ENCODE measurements at places on chromosomes 16 and 17.

- H3K4me3 ChIP-seq: no peak overlapping the region
- no peak overlapping the region for H3K27ac ChIP-seq
- H3K4me1 ChIP-seq: no peaks in the 10 kb centered on the region
Measured at GRCh38 chr16:11232852-11233726, 22.9 kb downstream of the SOCS1 start.

DNA sequence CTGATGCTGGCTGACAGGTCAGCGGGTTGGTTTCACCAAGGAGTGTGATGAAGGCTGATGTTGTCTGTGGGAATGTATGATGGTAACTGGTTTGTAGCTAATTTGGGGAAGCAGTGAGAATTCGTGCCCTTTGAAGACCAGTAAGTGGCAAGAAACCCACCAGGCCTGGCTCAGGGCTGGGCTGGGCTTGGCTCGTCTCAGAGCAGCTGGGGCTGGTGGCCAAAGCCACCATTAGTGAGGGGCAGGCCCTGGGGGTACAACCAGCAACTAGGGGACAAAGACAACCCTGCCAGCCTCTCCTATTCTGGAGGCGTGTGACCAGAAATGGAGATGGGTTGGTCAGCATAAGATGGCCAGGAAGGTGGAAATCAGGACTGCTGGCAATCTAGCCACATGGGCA lies 13.0 kb upstream of the STH start:
- H3K4me1 ChIP-seq: no peaks in the 10 kb centered on the region
- no peaks in the 10 kb centered on the region for H3K36me3 ChIP-seq
- H3K27ac ChIP-seq: no peak overlapping the region
- H3K4me3 ChIP-seq: no peak overlapping the region
- DNase-seq: no peak
- peaks cover 8% of the 10 kb centered on the region for H3K27me3 ChIP-seq

DNA sequence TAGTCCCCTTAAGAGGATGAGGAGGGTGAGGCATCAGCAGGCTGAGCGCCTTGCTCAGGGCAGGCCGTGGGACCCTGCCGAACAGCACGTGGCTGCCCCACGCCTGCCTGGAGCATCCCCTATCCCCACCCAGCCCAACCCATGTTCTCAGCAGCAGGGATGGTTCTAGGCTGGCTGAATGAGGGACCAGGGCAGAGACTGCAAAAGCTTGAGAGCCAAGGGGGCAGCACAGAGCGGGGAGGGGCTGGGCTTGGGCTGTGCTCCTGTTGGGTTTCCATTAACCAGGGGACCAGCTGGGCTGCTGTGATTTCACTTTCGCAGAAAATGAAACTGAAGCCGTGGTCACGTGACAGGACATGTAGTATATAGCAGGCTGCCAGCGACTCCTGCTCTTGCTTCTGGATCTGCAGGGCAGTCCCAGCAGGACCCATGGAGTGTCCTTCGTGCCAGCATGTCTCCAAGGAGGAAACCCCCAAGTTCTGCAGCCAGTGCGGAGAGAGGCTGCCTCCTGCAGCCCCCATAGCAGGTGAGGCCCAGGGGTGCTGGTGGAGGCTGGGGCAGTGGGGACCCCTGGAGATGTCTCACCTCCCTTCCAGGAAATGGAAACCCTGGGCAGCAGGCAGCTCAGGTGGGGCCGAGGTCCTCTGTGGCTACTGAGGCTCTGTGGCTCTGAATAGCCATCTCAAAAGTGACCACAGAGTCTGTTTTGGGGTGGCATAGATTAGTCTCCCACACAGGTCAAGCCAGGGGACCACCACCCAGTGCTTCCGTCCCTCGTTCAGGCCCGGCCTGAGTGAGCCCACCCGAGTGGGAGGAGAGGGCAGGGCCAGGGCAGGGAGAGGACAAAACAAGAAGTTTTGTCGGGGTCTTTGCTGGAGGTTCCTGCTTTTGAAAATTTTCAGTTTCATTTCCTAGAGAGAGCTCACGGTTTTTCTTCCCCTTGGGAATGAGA lies 2.9 kb downstream of the RNF213 start:
- no peaks in the 10 kb centered on the region for H3K27me3 ChIP-seq
- DNase-seq: peak; percentile 87
- peaks cover 38% of the 10 kb centered on the region for H3K36me3 ChIP-seq
- H3K4me1 ChIP-seq: no peaks in the 10 kb centered on the region
- H3K4me3 ChIP-seq: peak overlapping the region; percentile 30

DNA sequence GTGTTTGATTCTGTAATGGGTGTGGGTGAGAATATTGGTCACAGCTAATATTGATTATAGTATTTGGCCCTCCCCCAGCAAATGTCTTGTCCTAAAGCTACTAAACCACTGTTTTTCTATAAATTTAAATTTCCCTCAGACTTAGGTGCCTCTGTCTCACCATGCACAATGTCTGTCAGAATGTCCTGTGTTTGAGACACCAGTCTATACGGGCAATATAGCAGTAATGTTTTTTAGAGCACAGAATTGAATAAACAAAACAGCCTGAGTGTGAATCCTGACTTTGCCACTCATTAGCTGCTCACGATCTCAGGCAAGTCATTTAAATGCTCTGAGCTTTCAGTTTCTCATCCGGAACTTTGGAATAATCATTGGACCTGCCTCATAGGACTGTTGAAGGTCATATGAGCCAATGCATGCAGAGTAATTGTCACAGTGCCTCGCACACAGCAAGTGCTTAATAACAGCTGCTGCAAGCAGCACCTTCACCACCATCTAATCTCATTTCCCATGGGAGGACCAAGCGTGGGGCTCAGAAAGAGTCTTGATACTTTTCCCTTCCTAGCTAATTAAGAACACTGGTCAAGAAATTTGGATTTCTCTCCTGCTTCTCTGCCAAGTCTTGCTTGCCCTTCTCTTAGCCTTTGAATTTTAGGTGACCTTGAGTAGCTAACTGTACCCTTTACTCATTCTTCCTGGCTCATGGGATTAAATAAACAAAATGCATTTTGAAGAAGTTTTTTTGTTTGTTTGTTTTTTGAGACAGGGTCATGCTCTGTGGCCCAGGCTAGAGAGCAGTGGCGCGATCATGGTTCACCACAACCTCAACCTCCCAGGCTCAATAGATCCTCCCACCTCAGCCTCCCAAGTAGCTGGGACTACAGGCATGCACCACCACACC lies 9.8 kb downstream of the HLF start:
- H3K4me3 ChIP-seq: no peak overlapping the region
- DNase-seq: no peak

GRCh38 chr16:83619381-83620150 lies 188.2 kb upstream of the HSBP1 start:
- no peaks in the 10 kb centered on the region for H3K36me3 ChIP-seq
- H3K4me3 ChIP-seq: no peak overlapping the region
- no peak for DNase-seq
- no peak overlapping the region for H3K27ac ChIP-seq
- H3K27me3 ChIP-seq: no peaks in the 10 kb centered on the region

- H3K27ac ChIP-seq: no peak overlapping the region
- no peak overlapping the region for H3K4me3 ChIP-seq
- H3K36me3 ChIP-seq: no peaks in the 10 kb centered on the region
- H3K4me1 ChIP-seq: no peaks in the 10 kb centered on the region
- no peak for DNase-seq
Measured at GRCh38 chr17:27994586-27994985, 47.9 kb upstream of the NLK start.

- no peaks in the 10 kb centered on the region for H3K36me3 ChIP-seq
- no peaks in the 10 kb centered on the region for H3K4me1 ChIP-seq
- DNase-seq: no peak
- no peak overlapping the region for H3K4me3 ChIP-seq
- peak overlapping the region; percentile 61 for H3K27ac ChIP-seq
Measured at GRCh38 chr17:2106308-2106955, 51.5 kb downstream of the HIC1 start.

DNA sequence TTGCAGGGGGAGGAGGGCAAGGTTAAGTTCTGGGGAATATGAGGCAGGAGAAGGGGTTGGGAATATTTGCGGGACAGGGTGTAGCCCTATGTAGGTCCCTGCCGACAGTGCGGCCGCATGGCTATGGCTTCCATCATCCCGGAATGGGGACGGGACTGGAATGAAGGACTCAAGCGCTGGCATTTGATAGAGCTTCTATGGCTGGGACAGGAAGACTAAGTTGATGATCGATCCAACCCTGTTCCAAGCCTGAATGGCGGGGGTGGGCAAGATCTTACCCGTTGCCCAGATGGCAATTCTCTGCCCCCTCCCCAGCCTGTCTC lies 47.1 kb downstream of the SRCIN1 start:
- DNase-seq: no peak
- H3K27me3 ChIP-seq: peaks cover 84% of the 10 kb centered on the region
- H3K4me1 ChIP-seq: peaks cover 31% of the 10 kb centered on the region

- no peak overlapping the region for H3K4me3 ChIP-seq
- peak; percentile 70 for DNase-seq
- no peaks in the 10 kb centered on the region for H3K36me3 ChIP-seq
- H3K27me3 ChIP-seq: no peaks in the 10 kb centered on the region
- peaks cover 6% of the 10 kb centered on the region for H3K4me1 ChIP-seq
- H3K27ac ChIP-seq: no peak overlapping the region
Measured at GRCh38 chr17:33284022-33284421, 9.1 kb downstream of the ASIC2 start.

Measured in tibial artery (tissue), 4 donors.